Activated T-helper 1 cell treated with Interleukin-2 at 50 U/mL for 16 hours (primary cell): ENCODE measurements at places on chromosomes 6 and 20.

- no peak for DNase-seq
Observed at GRCh38 chr20:62339647-62340062, 27.5 kb downstream of the LAMA5 start.

- no peak for DNase-seq
Observed at GRCh38 chr6:164184410-164184809, 769.9 kb downstream of the QKI start.

- no peak for DNase-seq
Observed at GRCh38 chr20:2603816-2604505, 48.5 kb upstream of the NOP56 start.

DNA sequence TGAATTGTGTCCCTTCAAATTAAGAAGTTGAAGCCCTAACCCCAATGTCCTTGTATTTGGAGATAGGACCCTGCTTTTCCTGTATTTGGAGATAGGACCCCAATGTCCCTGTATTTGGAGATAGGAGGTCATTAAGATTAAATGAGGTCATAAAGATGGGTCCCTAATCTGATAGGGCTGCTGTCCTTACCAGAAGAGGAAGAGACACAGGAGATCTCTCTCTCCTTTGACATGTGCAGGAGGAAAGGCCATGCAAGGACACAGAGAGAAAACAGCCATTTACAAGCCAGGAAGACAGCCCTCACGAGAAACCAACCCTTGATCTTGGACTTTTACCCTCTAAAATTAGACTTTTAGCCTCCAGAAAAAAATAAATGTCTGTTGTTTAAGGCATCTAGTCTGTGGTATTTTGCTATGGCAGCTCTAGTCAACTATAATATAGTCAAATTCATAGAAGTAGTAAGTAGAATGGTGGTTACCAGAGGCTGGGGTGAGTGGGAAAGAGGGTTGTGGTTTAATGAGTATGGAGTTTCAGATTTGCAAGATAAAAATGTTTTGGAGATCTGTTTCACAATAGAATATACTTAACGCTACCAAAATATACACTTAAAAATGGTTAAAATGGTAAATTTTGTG, 59.3 kb downstream of the UBE3D start:
- DNase-seq = no peak

DNA sequence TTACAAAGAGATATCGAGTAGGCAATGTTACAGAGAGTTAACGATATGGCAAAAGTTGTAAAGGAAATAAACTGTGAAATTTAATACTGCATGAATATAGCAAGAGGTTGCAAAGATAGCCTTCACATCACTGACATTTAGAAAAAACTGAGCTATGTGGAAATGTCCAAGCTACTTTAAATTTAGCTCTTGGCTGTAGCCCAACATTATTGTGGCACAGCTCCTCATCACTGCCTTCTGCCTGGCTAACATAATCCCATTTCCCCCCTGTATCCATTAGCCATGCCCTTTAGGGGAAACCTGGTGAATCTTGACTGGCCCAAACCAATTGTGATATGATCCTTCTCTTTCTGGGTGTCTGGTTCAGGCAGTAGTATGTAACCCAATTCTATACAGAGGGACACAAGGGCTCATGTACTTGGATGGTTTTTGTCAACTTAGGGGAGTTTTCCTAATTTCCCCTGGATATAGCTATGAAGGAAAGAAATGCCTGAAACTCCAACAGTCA, 115.4 kb downstream of the PFDN4 start:
- no peak for DNase-seq

- no peak for DNase-seq
Observed at GRCh38 chr20:57650756-57651483, 30.7 kb upstream of the ZBP1 start.

DNA sequence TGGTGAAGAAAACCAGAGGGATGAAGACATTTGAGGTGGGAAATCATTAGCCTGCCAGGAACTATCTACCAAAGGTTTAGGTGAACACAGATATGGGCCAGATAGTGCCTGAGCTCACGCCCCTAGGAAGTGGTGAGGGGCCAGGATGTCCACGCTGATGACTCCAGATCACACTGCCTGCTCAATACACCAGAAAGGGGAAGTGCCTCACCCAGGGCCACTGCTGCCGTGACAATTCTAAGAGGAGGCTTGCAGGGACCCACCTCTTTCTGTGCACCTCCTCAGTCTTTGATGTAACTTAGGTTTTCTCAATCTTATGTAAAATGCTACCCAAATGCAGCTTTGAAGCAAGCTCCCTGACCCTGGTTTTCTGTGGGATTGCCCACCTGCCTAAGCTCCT, 5.4 kb upstream of the RAB44 start:
- peak; percentile 14 for DNase-seq

DNA sequence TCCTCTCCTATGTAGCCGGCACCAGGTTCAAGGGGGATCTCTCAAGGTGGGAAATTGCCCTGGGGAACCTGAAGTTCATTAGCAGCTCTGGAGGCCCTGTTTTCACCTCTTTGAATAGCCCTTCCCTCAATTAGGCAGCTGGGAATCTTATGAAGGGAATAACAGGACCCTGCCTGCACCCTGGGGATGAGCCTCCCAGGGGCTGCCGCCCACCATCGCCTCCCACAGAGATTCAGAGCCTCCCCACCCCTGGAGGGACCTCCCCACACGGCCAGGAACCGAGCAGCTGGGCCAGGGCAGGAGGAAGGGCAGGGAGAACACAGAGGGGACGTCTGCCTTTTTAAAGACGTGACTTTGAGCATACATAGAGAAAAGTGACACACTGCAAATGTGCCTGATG, 4.6 kb upstream of the EEF1A2 start:
- DNase-seq = no peak

- no peak for DNase-seq
Observed at GRCh38 chr20:8154638-8155037, 22.6 kb downstream of the PLCB1 start.

- no peak for DNase-seq
Observed at GRCh38 chr20:35085477-35086225, 7.0 kb downstream of the TRPC4AP start.

DNA sequence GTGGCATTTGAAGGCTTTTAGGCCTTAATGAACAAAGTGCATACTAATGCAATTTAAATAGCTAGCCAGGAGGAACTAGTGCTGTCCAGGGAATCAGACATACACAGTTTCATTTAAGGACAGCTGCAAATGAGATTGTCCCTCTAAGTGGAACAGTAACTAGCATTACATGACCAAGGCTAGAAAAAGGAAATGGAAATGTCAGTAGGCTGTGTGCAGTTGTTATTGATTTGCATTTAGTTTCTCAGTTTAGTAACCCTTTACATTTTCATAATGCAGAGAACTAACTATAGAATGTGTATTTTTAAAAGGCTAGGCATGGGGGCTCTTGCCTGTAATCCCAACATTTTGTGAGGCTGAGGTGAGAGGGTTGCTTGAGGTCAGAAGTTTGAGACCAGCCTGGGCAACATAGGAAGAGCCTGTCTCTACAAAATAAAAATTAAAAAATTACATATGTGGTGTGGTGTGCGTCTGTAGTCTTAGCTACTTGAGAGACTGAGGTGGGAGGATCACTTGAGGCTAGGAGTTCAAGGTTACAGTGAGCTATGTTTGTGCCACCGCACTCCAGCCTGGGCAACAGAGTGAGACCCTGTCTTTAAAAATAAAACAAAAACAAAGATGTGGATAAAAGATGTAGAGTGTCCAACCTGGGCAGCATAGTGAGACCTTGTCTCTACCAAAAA, 468.0 kb downstream of the UTRN start:
- DNase-seq = no peak

DNA sequence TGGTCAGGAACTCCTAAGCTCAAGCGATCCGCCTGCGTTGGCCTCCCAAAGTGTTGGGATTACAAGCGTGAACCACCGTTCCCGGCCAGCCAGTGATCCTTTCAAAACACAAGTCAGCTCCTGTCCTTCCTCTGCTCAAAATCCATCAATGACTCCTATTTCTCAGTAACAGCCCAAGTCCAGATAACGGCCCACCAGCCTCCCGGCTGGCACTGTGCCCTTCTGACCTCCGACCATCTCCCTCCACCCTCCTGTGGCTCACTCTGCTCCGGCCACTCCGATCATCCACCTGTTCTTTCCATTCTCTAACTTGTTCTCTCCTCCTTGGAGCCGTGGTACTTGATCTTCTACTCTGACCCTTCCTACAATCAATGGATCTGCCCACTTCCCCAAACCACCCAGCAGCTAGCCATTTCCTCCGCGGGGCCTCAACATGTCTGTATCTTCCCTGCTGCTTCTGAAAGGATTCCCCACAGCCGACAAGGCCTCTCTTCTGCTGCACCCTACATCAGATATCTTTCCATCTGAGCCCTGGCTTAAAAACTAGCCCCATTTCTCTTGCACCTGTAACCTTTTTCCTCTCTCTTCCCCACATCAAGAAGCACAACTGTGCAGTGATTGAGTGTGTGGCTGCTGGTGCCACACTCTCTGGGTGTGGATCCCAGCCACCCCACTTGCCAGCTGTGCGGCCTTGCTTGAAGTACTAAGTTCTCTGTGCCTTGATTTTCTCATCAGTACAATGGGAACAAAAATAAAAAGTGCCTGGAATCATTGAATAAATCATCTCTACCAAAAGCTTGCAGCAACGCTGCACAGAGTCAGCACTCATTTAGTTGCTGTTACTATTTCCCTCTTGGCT, 6.1 kb upstream of the ZMYND8 start:
- no peak for DNase-seq

- no peak for DNase-seq
Observed at GRCh38 chr6:136947037-136947436, 24.9 kb downstream of the SLC35D3 start.

DNA sequence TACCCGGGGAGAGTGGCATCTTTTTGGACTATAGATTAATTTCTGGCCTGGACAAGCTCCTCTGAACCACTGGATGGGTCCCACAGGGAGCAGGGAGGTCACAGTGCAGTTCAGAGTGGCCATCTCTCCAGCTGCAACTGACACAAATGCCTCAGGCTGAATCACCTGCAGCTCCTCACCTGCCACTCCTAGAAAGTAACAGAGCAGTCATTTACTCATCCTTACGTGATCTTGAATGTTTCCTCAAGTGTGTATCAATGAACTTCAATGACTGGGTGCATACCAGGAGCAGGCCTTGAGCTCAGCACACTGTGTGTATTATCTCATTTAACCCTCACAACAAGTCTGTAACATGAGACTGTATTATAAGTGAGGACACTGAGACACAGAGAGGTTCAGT, 40.0 kb upstream of the SIRPG start:
- DNase-seq = no peak

DNA sequence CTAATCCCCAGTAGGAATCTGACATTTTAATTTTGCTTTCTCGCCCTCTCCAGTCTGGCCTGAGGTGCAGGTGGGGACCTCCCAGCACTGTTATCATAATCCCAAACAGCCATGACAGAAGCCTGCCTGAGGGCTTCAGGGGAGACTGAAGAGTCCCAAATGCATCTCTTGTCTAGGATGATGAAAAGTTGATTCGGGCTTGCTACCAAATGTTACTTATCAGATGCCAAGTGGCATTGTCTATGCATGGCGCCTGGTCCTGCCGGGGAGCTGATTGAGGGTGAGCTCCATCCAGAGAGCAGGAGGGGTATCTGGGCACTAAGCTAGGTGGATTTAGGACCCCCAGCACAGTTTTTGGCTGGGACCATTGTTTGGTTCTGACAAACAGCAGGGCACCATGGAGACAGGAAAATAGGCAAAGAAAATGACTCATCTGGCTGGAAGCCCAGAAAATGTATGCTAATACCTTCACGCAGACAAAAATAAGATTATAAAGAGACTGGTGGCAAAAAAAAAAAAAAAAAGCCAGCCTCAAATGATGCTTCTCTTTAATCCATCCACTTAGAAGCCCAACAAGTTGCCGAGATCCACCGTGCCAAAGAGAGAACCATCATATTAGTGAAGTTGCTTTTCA, 513.7 kb upstream of the SULF2 start:
- DNase-seq = no peak

DNA sequence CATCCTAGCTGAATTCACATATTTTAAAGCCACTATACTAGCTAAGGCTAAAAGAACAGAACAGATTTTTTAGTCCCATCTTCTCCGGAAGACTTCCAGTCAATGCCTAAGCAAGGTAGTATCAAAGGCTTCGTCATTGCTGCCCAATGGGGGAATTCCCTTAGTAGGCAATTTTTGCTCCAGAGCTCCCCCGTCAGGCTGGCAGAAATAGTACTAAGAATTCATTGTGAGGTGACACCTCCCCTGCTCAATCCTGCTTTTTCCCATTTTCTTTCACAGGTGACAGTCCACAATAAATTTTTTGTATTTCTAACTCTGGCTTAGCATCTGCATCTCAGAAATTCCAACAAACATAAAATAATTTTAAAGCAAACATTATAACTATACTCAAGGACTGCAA, 52.8 kb upstream of the SRSF6 start:
- no peak for DNase-seq

GRCh38 chr6:42901538-42901957, 14.3 kb upstream of the PTCRA start:
- peak; percentile 42 for DNase-seq

GRCh38 chr6:81265106-81265505, 487.4 kb downstream of the TENT5A start:
- no peak for DNase-seq

- no peak for DNase-seq
Observed at GRCh38 chr6:41531591-41532582, 14.3 kb upstream of the FOXP4 start.

- no peak for DNase-seq
Observed at GRCh38 chr6:72651967-72652956, 30.4 kb downstream of the KCNQ5 start.

- no peak for DNase-seq
Observed at GRCh38 chr6:97572943-97573342, 289.9 kb upstream of the MMS22L start.

DNA sequence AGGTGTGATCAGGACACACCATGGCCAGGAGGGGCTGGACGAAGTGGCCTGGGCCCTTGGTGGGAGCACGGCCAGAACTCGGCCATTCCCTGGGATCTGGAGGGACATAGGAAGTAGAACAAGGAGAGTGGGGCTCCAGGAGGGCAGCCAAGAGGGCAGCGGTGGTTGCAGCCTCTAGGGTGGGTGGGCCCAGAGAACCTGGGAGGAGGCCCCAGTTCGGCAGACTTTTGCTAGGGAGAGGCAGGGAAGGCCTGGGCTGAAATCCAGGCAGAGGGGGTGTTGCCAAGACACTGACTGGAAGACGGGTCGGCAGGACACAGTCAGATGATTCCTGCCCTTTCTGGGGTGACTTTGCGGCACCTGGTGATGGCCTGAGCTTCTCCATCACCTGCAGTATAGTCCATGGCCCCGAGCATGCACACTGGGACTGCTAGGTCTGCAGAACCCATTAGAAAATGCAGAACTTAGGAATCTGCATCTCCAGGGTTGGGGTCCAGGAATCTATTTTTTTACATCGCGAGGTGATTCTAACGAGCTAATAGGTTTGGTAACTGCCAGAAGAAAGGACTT, 224.8 kb downstream of the SYNDIG1 start:
- no peak for DNase-seq

DNA sequence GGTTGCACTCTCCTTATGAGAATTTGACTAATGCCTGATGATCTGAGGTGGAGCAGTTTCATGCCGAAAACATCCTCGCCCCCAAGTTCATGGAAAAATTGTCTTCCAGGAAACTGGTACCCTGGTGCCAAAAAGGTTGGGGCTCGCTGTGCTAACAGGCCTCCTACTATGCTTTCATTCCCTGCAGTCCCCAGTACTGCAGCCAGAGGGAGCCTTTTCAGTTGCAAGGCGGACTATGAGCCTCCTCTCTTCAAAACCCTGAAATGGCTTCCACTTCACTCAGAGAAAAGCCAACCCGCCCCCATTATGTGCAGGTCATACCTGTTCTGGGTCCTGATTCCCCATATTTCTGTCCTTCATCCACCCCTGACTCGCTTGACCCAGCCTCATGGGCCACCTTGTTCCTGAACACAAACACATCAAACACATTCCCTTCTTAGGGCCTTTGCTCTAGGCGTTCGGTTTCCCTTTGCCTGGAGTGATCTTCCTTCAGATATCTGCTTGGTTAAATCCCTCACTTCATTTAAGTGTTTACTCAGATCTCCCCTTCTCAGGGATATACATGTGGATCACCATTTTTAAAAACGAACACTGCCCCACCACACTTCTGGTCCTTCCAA, 173.7 kb downstream of the PHACTR1 start:
- no peak for DNase-seq
